ENCODE measurements at places on chromosomes 5 and 9. TPM values are rescaled to one million over a fixed set of nuclear protein-coding genes. Genes with fewer than 3 reads are reported as not detected.

DNA sequence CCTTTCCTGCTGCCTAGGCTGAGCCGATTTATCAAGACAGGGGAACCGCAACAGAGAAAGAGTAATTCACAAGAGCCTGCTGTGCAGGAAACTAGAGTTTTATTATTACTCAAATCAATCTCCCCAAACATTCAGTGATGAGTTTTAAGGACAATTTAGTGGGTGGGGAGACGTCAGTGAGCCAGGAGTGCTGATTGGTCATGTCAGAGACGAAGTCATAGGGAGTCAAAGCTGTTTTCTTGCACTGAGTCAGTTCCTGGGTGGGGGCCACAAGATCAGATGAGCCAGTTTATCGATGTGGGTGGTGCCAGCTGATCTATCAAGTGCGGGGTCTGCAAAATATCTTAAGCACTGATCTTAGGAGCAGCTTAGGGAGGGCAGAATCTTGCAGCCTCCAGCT is 19.0 kb downstream of the SNX24 start:
- DNase-seq: no peak

Gene CATSPER3
- polyA plus RNA-seq: 0.09 TPM

Gene RNF224
- 0.02 TPM for polyA plus RNA-seq

Gene C1QTNF3
- polyA plus RNA-seq: 0.29 TPM

Gene LIFR
- 1.6 TPM for polyA plus RNA-seq
